ENCODE measurements at places on chromosomes 2 and 18.

GRCh38 chr2:42905341-42906110 is 113.1 kb upstream of the HAAO start:
- no peak for DNase-seq

DNA sequence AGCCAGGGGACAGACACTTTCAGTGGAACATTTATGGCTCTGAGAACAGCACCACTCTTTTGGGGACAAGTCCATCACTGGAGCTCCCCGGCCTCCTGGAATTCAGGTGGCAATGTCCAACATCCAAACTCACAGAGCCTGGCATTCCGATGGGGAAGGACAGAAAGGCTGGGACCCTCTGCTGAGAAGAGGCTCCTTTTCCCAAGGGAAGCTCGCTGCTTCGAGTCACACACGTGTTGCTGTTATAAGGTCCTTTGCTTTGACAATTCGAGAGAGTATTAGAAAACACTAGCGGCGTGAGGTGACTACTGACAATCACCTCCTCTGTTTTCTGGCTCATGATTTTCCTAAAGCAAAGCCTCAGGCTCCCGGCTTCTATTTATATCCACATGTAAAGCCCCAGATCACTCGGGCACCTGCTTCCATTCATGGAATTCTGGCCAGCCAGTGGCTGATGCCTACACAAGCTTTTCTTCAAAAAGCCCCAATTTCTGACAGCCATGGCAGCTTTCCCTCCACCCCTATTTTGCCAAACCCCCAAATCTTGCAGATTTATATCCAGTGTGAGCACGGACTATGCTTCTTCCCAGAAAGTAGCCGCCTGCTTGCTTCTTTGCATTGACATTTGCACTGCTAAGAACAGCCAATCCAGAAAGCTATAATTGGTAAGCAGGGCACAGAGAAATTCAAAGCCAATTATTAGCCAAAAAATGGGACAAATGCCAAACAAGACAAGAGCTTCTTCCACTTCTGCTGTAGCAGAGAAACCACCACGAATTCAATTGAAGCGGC is 67.3 kb downstream of the NDUFA10 start:
- no peak for DNase-seq

- peak; percentile 58 for DNase-seq
Measured at GRCh38 chr2:145811276-145812164, 1291.6 kb upstream of the ZEB2 start.

DNA sequence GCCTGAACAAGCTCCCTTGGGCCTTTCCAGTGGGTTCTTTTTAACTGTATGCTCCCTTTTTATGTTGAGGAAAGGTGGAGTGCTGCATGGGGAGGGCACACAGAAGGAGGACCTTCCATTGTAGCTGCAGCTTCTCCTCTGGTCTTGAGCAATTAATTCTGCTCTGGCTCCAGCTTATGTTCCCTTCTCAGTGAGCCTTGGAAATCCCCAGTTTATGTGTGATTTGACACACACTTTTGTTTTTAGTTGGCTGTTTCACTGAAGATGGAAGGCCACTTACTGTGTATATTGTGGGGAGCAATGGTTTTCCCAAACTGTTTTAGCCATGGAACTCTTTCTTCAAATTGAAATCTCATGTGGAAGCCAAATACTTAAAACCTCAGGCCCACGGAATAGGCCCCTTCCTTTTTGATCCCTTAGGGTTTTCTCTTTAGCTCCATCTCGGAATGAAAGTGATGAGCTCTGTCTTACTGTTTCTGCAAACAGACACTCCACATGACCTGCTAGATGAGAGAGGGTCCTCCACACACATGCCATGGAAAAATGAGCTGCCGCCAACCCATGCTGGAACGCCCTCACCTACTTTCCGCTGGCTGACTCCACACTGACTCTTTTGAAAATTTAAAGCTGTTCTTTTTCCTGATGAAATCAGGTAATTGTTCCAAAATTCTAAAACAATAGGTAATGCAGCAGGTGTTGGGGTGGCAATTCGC is 280.9 kb upstream of the SIX2 start:
- DNase-seq, result no peak

- no peak for DNase-seq
Measured at GRCh38 chr2:114218383-114218782, 224.1 kb upstream of the DPP10 start.

DNA sequence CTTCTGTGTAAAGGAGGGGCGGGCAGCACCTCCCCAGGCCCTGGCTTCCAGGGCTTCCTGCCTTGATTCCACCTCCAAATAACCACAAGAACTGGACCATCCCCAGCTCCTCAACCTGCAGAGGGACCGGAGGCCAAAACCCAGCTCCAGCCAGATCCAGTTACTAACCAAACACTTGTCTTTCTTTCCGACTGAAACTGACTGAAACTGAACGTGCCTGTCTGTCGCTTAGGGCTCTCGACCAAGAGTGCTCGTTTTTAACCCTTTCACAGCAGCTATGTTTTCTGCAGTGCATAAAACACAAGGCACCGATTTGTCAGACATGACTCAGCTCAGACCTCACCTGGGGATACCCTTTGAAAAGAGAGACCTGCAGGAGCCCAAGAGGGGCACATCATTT is 249.9 kb upstream of the SIX2 start:
- DNase-seq, result no peak

DNA sequence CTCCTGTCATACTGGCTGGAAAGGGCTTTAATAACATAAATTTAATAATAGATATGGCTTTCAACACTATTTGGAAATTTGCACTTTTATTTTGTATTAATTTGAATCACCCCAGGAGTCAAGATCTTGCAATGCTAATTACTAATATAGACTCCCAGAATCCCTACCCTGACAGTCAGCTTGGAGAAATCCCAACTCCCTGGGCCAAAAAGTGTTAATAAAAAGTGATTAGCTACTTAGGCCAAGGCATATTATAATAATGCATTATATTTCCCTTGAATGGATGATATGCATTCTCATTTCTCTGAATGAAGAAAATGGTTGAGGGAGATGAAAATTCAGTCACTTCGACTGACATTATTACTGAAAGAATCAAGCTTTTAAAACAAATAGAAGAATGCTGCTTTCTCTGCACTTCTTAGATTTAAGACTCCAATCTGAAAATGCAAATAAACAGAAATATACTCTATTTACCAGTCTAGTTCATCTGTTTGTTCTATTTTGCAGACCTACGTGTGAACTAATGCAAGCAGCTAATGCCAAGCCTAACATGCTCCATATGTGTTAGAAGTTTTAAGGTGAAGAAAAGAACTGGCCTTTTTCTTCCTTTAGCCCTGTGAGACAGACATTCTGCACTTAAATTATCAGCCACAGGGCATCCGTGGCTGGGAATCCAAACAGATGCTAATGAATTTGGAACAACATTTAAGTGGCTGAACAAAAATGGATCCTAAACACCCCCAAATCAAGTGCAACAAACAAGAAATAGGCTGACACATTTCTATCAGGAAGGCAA is 33.9 kb upstream of the INSIG2 start:
- DNase-seq, result no peak

- DNase-seq, result peak; percentile 43
Measured at GRCh38 chr2:109663721-109664120, 49.6 kb downstream of the SOWAHC start.

Measured in NCI-H226 (cell line).